Muscle of leg (tissue), 16 donors: ENCODE measurements at places on chromosomes 2 and 18.

DNA sequence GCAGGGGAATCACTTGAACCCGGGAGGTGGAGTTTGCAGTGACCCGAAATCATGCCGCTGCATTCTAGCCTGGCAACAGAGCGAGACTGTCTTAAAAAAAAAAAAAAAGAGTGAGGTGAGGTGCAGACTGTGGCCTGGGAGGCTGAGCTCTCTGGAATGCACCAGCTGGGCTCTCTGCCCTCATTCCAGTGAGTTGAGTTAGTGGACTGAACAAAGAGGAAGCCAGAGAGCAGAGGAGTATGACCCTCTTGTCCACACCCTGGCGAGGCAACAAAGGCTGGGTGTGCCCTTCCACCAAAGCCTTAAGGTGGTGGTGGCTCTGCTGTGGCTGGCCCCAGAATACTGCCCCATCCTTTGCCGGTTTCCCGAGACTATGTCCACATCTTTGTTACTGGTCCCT is 71.3 kb upstream of the ACKR3 start:
- DNase-seq, result no peak

DNA sequence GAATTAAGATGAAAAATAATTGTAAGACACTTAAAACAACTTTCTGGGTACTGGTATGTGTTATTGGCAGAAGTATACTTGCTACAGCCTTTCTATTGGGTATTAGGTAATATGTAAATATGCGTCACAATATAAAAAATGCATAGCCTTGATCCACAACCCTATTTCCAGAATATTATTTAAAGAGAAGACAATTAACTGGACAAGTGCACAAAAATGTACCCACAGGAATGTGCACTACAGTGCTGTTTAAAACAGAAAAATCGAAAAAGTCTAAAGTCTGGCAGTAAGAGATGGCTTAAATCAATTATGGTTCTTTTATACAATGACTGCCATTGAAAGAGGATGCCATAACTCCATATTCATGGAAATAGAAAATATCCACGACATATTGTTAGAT is 149.7 kb downstream of the UPP2 start:
- DNase-seq, result no peak

GRCh38 chr2:134936691-134937090 is 18.1 kb downstream of the CCNT2 start:
- no peak for DNase-seq

DNA sequence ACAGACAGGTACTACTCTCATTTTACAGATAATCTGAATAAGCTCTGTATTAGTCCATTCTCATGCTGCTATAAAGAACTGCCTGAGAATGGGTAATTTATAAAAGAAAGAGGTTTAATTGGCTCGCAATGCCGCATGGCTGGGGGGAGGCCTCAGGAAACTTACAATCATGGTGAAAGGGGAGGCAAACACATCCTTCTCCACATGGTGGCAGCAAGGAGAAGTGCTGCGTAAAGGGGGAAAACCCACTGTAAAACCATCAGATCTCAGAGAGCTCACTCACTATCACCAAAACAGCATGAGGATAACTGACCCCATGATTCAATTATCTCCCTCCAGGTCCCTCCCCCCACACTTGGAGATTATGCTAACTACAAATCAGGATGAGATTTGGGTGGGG is 254.4 kb downstream of the KCNE4 start:
- DNase-seq, result no peak

DNA sequence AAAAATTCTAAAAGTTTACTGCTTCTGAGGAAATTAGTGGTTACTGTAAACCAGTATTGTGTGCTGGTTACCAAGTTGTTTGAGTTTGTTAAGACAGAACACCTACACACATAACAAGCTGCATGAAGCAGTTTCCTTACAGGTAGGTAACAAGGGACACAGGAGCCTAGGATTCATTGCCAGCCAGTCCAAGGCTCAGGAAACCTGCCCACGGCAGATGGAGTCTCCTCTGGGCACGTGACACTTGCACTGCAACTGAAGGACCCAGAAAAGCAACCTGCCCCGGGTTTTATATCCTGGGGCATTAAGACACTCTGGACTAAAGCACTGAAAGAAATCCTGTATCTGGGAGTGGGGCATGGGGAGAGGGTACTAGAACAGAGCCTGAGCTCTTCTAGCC is 639.3 kb downstream of the ADCYAP1 start:
- DNase-seq, result no peak

DNA sequence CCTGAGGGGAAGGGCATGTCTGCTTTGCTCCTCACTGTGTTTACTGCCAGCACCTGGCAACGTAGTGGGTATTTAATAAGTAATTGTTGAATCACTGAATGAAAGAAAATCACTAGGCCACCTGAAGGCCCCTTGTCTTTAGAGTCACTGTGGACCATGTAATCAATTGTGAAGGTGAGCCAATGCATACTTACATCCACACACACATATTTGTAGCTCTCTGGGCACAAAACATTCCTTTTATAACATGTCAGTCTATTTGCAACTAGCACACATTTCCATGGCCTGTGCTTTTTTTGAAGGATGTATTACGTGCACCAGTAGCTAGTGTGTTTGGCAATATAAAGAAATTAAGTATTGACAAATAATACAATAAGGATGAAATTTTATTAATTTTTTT is 11.2 kb downstream of the ATP8B1 start:
- DNase-seq, result no peak

- DNase-seq, result no peak
Measured at GRCh38 chr2:46256563-46257142, 40.6 kb upstream of the EPAS1 start.
